ENCODE measurements at places on chromosomes 12 and 14. TPM values are rescaled to one million over a fixed set of nuclear protein-coding genes. Genes with fewer than 3 reads are reported as not detected.
A peak's percentile ranks its signal among the peaks of the same experiment; 100 is the strongest.

LGR5 gene
- total RNA-seq, result not detected

- no peaks in the 10 kb centered on the region for H3K36me3 ChIP-seq
- peaks cover 26% of the 10 kb centered on the region for H3K4me1 ChIP-seq
- peak overlapping the region; percentile 18 for H3K27ac ChIP-seq
- peaks cover 95% of the 10 kb centered on the region for H3K27me3 ChIP-seq
Measured at GRCh38 chr12:53995378-53996239, 4.4 kb upstream of the HOXC9 start.

DNA sequence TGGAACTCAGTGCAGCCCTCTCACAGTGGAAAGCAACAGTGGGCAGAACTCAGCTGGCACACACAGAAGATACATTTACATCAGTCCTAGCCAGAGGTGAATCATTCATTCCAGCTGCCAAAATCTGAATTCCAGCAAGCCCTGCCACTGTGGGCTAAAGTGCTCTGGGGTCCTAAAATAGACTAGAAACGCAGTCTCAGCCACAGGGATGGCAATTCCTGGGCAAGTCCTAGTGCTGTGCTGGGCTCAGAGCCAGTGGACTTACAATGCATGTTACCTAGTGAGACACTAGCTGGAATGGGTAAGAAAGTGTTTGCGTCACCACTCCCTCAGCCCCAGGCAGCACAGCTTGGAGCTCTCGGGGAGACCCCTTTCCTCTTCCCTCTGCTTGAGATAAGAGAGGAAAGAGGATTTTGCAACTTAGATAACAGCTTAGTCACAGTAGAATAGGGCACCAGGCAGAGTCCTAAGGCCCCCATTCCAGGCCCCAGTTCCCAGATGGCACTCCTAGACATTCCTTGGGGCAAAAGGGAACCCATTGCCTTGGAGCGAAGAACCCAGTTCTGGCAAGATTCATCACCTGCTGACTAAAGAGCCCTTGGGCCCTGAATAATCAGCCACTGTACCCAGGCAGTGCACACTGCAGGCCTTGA, 592.9 kb downstream of the FSCB start:
- no peaks in the 10 kb centered on the region for H3K36me3 ChIP-seq
- H3K27me3 ChIP-seq, result no peaks in the 10 kb centered on the region
- no peaks in the 10 kb centered on the region for H3K4me1 ChIP-seq
- H3K27ac ChIP-seq, result no peak overlapping the region
- DNase-seq, result no peak

FSCB gene
- total RNA-seq, result not detected

GRCh38 chr12:91215940-91216454, 33.4 kb upstream of the DCN start:
- no peak overlapping the region for H3K27ac ChIP-seq
- DNase-seq, result no peak
- no peaks in the 10 kb centered on the region for H3K36me3 ChIP-seq
- no peaks in the 10 kb centered on the region for H3K4me1 ChIP-seq

Data from activated CD4-positive, alpha-beta memory T cell treated with anti-CD3 and anti-CD28 coated beads, Interleukin-2, amount 10 ng/mL, durations not matched to agents 7 days and 5 days (primary cell).